ENCODE measurements at places on chromosomes 1 and 21.

DNA sequence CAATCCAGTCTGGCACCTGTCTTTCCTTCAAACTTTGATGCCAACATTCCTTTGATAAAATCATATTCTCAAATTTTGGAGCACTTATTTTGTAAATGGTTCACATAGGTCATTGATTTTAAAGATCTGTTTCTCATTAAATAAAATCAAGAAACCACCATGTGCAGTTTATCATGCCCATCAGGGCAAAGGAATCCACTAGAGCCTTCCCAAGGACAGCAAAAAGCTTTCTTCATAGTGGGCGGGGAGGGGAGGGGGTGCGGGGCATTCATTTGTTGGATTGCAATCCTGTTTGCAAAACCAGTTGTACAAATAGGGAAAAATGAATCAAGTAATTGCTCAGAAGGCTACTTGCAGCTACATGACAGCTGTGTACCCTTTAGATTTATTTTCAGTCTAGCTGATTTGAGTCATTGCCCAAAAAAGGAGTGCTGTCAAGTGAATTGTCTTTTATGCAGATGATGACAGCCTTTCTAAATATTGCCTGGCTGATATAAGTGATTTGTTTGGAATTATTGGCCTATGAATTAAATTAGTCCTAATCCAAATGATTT lies 23.0 kb downstream of the LRRC8B start:
- DNase-seq = no peak

GRCh38 chr21:44762221-44763049 lies 39.2 kb downstream of the UBE2G2 start:
- no peak for DNase-seq

- DNase-seq = no peak
Observed at GRCh38 chr1:159554696-159555095, 18.9 kb upstream of the OR10J5 start.

DNA sequence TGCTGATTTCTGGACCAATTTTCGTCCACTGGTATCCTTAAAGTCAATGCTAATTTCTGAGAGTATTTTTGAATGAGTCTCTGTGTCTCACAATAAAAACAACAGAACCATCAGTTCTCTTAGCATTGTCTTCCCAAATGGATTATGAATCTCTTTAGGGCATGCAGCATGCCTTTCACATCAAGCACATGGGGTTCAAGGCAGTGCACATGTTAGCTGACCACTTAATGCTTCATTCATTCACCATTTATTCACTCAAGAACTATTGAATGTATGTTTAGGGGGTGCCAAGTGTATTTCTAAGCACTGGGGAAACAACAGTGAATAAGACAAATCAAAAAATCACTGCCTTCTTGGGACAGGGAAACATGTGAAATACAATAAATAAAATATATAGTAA lies 126.7 kb upstream of the SLC44A3 start:
- DNase-seq = no peak

GRCh38 chr1:186443638-186444037 lies 17.3 kb downstream of the PDC start:
- no peak for DNase-seq

DNA sequence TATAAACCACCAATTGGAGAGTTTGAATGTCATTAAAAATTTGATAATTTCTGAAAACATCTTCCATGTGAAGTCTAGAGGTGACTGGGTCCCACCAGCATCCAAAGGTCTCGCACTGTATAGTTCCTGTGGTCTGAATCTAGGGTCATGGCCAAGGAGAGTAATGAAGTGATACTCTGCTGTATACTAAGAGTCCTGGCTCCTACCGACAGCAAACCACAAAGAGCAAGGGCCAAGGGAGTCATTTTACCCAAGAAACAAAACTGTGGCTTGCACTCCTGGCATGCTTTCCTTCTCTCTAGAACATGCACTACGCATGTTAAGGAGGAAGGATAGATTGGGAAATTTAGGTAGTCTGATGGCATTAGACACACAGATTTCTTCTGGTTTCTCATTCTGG lies 115.6 kb downstream of the BRINP2 start:
- DNase-seq = no peak

- no peak for DNase-seq
Observed at GRCh38 chr21:34781526-34781925, 112.7 kb downstream of the CLIC6 start.

- DNase-seq = no peak
Observed at GRCh38 chr1:60759291-60759690, 323.1 kb upstream of the NFIA start.

DNA sequence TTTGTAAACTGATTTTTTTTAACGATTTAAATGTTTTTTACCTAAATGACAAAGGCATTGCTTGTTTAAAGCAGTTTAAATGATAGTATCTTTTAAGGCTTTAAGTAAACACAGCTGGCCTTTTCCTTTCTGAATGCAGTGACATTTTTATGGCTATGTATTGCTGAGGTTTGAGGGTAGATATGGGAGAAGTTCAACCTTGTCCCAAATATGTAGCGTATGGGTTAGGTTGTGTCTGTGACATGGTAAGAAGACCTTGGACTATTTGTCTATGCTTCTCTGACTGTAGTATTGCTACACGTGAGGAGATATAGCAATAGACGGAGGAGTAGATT lies 32.5 kb downstream of the PKNOX1 start:
- DNase-seq = no peak

- DNase-seq = no peak
Observed at GRCh38 chr1:36436821-36437220, 13.4 kb downstream of the OSCP1 start.

- no peak for DNase-seq
Observed at GRCh38 chr1:12174924-12175810, 8.4 kb downstream of the TNFRSF1B start.

GRCh38 chr1:100400404-100400803 lies 48.1 kb downstream of the CDC14A start:
- no peak for DNase-seq

DNA sequence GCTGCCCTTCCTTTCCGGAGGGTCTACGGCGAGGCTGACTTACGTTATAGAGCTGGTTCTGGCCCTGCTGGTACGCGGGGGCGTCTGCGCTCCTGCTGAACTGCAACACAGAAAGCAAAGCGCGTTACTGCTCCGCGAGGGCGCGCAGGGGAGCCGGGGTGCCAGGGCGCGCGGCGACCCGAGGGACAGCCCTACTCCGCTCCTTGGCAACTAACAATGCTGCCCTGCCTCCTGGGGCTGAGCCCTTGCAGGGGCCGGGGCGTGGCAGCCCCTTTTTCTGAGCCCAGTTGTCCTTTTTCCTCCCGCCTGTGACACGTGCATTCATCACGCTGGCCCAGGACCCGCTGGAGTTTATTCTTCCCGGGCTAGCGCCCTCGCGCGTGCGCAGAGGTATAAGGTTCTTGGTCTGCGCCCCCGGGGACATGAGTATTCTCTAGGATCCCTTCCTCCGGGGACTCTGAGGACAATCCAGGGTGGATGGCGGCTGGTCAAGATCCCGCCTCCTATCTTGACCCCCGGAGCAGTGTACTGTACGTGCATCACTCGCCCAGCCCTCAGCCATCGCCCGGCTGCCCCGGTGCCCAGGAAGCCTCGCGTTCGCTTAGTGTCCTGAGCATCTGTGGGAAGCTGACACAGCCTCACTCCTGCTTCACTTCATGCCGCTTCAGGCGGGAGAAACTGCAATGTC lies 78.9 kb downstream of the CD247 start:
- no peak for DNase-seq

DNA sequence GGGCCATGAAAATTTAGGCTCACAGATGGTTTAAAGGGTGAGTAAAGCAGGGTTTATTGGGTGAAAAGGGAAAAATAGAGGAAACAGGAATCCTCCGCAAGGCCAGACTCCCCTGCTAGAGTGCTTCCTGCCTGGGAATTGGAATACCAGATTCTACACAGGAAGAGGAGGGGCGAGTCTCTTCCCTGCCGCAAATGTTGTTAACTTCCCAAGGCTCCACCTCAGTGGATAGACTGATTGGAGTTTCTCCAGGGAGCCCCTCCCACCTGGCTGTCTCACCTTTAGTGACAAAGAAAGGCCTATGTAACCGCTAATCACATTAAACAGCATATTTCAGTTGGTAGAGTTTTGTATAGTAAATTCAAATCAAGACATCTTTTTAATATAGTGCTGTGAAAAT lies 1450.1 kb downstream of the KCNT2 start:
- no peak for DNase-seq

GRCh38 chr1:230507666-230508402 lies 81.7 kb upstream of the PGBD5 start:
- DNase-seq = no peak

DNA sequence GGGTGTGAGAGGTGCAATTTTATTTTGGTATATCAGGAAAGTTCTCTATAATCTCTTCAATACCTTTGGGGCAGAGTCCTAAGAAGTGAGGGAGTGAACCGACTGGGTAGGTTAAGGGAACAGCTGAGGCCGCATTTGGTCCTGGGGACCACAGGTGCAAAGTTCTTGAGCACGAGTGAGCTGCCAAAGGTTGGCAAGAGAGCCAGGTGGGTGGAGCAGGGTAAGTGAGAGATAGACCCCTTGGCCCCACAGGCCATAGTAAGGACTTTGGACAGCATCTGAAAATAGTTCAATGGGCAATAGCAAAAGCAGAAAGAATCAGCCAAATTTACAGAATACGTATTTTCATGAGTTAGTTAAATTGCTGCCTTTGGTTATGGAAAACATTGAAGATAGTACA lies 11.0 kb upstream of the NID1 start:
- DNase-seq = no peak

DNA sequence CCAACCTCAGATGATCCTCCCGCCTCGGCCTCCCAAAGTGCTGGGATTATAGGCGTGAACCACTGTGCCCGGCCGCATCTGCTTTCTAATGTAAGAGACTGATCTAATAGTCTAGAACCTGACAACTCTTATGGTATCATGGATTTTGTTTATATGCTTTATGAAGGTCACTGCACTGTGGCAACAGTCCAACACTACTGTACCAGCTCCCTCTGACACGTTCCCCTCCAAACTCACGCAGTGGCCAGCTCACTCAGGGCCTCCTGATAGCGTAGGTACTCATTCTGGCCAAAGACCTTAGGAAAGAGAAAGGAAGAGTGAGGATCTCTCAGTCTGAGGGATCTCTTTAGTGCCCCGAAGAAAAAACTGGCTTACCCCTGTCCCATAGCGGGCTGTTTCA lies 6.0 kb upstream of the CFAP141 start:
- no peak for DNase-seq

DNA sequence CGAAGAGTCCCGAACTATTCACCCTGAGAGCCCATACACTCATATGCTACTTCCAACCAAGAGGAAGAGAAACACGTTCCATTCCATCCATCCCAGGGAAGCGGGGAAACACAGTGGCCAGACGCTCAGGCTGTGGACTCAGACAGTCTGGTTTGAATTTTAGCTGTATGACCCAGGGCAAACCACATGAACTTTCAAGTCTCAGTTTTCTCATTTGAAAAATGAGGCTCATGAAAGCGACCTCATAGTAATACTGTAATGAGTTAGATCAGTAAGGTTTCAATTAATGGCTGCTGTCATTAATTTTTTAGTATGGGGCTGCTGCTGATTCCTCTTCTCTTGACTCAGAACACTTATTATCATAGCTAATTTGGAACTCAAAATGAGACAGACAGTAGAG lies 1.5 kb downstream of the FCRL4 start:
- DNase-seq = no peak

- no peak for DNase-seq
Observed at GRCh38 chr1:185464777-185465176, 147.7 kb upstream of the IVNS1ABP start.

GRCh38 chr1:107436552-107437241 lies 295.9 kb downstream of the NTNG1 start:
- DNase-seq = no peak

DNA sequence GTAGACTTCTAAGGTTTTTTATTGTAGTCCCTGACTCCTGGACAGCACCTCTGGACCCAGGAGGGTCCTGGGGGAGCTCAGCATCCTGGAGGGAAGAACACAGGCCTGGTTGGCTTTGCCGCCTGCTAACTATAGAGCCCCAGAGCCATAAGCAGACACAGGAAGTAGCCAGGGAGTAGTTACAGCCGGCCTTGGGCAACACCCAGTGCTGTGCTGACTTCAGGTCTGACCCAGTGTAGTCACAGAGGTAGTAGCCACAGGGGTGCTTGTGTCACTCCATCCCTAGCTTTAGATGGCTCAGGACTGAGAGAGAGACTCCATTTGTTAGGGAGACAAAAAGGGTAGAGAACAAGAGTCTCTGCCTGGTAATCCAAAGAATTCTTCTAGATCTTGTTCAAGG lies 21.9 kb downstream of the MCOLN2 start:
- DNase-seq = no peak

DNA sequence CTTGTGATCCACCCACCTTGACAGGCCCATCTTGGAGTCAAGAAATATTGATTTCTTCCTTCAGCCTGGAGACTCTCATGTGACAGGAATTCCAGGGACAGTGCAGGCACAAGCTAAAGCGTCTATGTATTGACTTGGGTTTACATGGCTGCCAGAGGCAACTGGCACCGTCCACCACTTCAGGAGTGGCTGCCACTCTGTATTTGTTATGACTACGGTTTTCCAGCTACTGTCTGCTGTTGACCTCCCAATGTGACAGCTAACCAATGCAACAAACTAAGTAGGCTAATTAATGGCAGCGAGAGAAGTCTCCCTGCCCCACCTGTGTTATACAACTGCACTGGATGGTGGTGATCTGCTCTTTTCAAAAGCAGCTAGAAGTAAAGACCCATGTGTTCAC lies 56.9 kb downstream of the CD58 start:
- DNase-seq = no peak

GRCh38 chr1:58325866-58326265 lies 220.7 kb downstream of the OMA1 start:
- DNase-seq = no peak

DNA sequence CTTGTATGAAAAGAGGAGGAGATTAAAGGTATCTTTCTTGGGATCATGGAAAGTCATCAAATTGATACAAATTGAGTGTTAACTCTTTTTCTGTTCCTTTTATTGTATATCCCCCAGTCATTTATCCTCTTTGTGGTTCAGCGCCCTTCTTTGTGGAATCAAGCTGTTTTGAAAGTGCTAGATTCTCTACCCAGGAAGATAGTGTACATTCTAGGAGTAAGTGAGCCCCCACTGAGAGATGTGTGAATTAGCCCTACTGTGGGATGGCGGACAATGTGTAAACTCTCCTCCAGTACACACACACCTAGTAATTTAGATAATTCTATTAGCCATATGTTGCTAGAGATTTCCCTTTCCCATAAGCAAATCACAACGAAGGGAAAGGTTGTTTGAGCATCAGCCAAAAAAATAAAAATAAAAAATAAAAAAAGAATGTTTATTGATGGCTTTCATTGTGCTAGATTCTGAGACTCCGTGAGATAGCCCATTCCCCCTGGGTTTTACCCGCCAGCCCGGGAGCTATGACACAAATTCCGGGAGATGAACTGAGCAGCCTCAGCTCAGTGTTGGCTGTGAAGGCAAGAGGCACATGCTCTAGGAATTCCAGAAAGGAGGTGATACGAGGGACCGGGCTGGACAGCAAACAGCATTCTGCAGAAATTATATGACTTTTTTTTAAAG lies 378.4 kb upstream of the RUNX1 start:
- no peak for DNase-seq

DNA sequence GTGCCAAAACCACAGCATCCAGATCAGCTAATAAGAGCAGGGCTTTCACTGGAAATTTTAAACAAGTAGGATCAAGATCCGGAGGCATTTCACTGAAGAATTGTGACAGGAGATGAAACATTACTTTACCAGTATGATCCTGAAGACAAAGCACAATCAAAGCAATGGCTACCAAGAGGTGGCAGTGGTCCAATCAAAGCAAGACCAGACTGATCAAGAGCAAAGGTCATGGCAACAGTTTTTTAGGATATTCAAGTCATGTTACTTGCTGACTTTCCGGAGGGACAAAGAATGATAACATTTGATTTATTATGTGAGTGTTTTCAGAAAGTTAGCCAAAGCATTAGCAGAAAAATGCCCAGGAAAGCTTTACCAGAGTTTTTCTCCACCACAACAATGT lies 8.2 kb downstream of the ZSWIM5 start:
- DNase-seq = no peak

GRCh38 chr1:51574796-51575195 lies 42.1 kb upstream of the OSBPL9 start:
- no peak for DNase-seq

Measured in activated CD4-positive, CD25-positive, alpha-beta regulatory T cell (primary cell).